H1 (cell line): ENCODE measurements at places on chromosomes 2 and 18. TPM values are rescaled to one million over a fixed set of nuclear protein-coding genes. Genes with fewer than 3 reads are reported as not detected.

GRCh38 chr2:199025146-199025545, 432.6 kb downstream of the SATB2 start:
- H3K27me3 ChIP-seq = no peaks in the 10 kb centered on the region
- H3K36me3 ChIP-seq = no peaks in the 10 kb centered on the region
- peaks cover 6% of the 10 kb centered on the region for H3K4me1 ChIP-seq
- no peak for DNase-seq
- H3K27ac ChIP-seq = no peak overlapping the region
- H3K4me3 ChIP-seq = no peak overlapping the region

- H3K4me3 ChIP-seq = no peak overlapping the region
- no peaks in the 10 kb centered on the region for H3K27me3 ChIP-seq
- H3K27ac ChIP-seq = no peak overlapping the region
- no peaks in the 10 kb centered on the region for H3K36me3 ChIP-seq
- no peak for DNase-seq
These were observed 660.7 kb upstream of the RAB6C start for GRCh38 chr2:129318581-129319421.

Gene LRATD1
- 2.3 and 2.4 TPM in 2 replicates for total RNA-seq

DNA sequence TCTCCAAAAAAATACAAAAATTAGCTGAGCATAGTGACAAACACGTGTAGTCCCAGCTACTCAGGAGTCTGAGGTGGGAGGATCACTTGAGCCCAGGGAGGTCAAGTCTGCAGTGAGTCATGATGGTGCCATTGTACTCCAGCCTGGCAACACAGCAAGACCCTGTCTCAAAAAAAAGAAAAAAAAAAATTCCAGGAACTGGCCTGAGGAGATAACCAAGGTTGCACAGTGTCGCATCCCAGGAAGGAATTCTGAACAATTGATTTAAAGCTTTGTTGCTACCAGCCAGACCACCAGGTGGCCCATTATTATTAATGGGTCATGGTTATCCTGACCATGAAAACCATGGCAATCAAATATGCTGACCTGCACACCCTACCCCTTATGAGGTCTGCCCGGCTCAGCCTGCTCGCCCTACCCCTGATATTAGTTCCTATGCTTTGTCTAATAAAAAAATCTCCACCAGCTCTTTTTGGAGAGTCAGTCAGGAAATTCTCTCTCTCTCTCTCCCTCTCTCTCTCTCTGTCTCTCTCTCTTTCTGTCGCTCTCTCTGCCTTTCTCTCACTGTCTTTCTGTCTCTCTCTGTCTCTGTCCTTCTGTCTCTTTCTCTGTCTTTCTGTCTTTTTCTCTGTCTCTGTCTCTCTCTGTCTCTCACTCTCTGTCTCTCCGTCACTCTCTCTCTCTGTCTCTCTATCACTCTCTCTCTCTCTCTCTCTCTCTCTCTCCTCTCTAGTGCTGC, 73.7 kb downstream of the NCAPH start:
- H3K4me1 ChIP-seq = peaks cover 3% of the 10 kb centered on the region
- H3K4me3 ChIP-seq = no peak overlapping the region
- no peak for DNase-seq
- no peaks in the 10 kb centered on the region for H3K27me3 ChIP-seq
- no peak overlapping the region for H3K27ac ChIP-seq

- no peaks in the 10 kb centered on the region for H3K27me3 ChIP-seq
- no peak for DNase-seq
- H3K4me3 ChIP-seq = peak overlapping the region; percentile 94
- H3K4me1 ChIP-seq = peaks cover 5% of the 10 kb centered on the region
- H3K36me3 ChIP-seq = no peaks in the 10 kb centered on the region
- H3K27ac ChIP-seq = no peak overlapping the region
These were observed 1.5 kb downstream of the EXOC6B start for GRCh38 chr2:72824224-72824842.

DNA sequence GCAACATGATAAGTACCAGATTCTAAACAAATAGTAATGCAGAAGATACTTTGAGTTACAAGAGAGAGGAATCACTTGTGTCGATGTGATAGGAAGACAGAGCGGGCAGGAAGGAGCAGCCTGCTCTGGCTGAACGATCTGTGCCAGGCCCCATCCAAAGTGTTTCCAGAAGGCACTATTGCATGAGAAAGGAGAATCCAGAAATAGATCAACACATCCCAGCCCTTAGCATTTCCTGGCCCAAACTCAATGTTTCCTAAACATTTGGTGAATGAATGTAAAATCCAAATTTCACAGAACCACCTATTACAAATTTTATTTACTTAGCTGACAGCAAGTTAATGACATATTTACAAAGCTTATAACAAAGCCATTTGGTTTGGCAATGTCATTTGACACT, 257.2 kb downstream of the TXNL1 start:
- no peaks in the 10 kb centered on the region for H3K27me3 ChIP-seq
- H3K4me3 ChIP-seq = no peak overlapping the region
- no peak overlapping the region for H3K27ac ChIP-seq
- DNase-seq = no peak
- H3K4me1 ChIP-seq = no peaks in the 10 kb centered on the region

DNA sequence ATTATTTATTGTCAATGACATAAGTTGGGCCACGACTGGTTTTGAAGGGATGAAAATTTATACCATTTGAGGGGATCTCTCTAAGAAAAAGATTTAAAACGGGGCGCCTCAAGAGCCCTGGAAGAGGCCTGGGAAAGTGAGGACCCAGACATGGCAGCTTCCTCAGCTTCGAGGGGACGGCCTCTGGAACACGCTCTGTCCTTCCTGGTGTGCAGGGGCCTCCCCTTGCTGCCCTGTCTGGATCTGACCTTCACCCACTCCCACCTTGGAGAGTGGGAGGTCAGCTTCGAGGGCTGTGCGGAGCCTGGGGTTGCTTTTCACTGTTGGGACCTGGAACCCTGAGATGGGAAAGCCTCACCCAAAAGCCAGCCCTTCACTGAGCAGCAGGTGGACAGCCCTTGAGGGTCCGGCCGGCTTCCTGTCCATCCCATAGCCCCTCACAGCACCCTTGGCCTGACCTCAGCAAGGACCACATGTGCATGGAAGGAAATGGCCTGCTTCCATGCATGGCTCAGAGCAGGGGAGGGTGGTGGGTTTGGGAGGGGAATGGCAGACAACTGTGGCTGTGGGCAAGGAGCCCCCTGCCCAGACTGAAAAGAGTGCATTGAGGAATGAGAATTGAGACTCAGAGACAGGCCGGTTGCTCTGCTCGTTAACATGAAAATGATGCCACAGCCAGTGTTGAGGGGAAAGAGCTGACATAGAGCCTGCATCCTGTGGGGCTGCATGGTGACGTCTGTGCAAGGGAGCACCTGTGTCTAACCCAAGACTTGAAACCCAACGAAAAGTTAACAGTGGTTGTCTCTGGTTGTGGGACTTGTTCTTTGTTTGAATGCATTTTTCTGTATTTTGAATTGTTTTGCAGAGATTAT, 16.3 kb downstream of the FBLN7 start:
- H3K36me3 ChIP-seq = no peaks in the 10 kb centered on the region
- H3K27ac ChIP-seq = no peak overlapping the region
- no peak for DNase-seq
- no peak overlapping the region for H3K4me3 ChIP-seq
- H3K27me3 ChIP-seq = no peaks in the 10 kb centered on the region

Gene MYCN
- 137 and 142 TPM in 2 replicates for total RNA-seq

GRCh38 chr2:119022678-119023077, 80.7 kb downstream of the MARCO start:
- H3K27me3 ChIP-seq = no peaks in the 10 kb centered on the region
- no peaks in the 10 kb centered on the region for H3K36me3 ChIP-seq
- no peak overlapping the region for H3K4me3 ChIP-seq
- no peak overlapping the region for H3K27ac ChIP-seq

Gene EVX2
- not detected in 2 replicates for total RNA-seq

Gene TACR1
- total RNA-seq = 0.19 and 0.37 TPM in 2 replicates

DNA sequence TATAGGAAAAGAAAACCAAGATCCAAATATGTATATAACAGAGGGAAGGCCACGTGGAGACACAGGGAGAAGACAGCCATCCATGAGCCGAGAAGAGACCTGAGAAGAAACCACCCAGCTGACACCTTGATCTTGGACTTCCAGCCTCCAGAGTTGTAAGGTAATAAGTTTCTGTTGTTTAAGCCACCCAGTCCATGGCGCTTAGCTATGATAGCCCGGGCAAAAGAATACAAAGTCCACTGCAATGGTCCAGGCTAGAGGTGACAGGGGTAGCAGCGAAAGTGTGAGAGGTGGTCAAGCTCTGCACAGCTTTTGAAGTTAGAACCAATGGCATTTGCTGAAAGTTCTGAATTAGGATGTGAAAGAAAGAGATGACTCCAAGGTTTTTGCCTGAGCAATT, 2.8 kb downstream of the MYOM1 start:
- H3K36me3 ChIP-seq = no peaks in the 10 kb centered on the region
- no peak for DNase-seq
- H3K4me3 ChIP-seq = no peak overlapping the region
- H3K4me1 ChIP-seq = 0 out of 2 replicates have a peak, but pooled peaks cover 2% of the 10 kb centered on the region
- no peaks in the 10 kb centered on the region for H3K27me3 ChIP-seq

Gene CPS1
- total RNA-seq = 15.7 and 16.4 TPM in 2 replicates

DNA sequence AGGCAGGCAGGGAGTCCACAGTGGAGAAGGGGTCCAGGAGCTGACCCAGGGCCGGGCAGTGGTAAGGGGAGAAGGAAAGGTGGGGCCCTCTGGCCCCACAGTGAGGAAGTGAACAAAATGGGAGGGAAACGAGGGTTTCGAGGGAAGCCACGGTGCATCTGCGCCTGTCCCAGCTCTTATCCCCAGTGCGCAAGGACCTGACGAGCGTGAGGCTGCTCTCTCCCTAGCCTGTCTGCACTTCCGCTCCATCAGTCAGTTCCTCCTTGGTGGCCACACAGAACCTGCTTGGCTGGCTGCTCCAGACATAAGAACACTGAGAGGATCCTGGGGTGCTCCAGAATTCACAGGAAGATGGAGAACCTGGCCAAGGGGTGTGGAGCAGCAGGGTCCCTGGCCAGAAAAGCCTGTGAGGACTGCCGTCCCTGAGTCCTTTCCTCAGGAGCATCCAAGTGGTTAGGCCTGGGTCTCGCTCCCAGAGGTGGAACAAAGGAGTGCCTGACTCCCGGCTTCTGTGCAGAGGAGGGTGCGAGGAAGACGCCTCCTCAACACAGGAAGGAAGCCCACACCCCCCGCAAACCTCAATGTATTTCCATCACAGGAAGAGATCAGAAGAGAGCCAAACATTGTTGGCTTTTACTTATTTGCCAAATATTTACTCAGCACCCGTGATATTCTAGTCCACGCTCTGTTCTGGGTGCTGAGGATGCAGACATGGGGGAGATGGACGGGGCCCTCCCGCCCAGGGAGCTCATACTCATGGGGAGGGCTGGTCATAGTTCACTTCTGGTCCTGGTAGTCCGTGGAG, 43.7 kb upstream of the SEMA4C start:
- H3K4me3 ChIP-seq = no peak overlapping the region
- no peaks in the 10 kb centered on the region; the same call in 1 of the 2 replicates for H3K27me3 ChIP-seq
- DNase-seq = no peak
- H3K4me1 ChIP-seq = no peaks in the 10 kb centered on the region
- H3K27ac ChIP-seq = no peak overlapping the region

Gene LRRC30
- total RNA-seq = not detected in 2 replicates

Gene MYO5B
- 6.4 and 6.9 TPM in 2 replicates for total RNA-seq

DNA sequence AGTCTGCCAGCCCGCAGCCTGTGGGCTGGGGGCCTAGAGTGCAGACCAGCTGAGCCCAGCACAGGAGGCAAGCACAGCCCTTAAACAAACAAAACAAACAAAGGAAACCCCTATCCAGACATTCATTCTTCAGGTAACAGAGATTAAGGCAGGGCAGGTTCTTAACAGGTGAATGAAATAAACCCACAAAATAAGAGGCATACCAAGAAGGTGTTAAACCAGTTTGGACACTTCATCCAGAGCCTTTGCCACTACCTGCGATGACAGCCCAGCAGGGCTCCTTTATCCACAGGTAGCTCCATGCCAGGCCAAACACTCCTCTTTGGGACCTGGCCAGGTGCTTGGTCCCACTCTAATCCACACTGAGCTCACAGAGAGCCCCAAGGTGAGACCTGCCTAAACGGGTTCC, 209.7 kb upstream of the SIX2 start:
- H3K4me3 ChIP-seq = no peak overlapping the region
